ENCODE measurements at places on chromosomes 7 and 10.
A peak's percentile ranks its signal among the peaks of the same experiment; 100 is the strongest.

DNA sequence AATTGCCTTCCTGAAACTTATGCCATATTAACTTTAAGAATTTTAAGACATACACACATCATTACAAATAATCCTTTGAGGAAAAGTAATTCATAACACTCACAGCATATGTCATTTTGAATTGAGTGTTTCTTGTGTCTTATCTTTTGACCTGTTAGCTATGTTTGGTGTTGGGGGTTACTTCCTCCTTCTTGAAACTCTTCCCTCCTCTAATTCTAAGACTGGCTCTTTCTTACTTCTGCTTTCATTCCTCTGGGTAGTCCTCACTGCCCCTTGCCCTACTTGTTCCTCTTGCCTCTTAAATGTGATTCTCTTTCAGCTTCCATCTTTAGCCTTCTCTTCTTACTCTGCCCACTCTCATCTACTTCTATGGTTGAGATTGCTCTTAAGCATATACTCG lies 28.3 kb upstream of the PIP4K2A start:
- H3K36me3 ChIP-seq, result no peaks in the 10 kb centered on the region
- no peak overlapping the region for H3K4me3 ChIP-seq
- no peak for DNase-seq
- no peak overlapping the region for H3K27ac ChIP-seq
- H3K4me1 ChIP-seq, result no peaks in the 10 kb centered on the region
- no peaks in the 10 kb centered on the region for H3K27me3 ChIP-seq

GRCh38 chr7:144787127-144787526 lies 48.7 kb downstream of the TPK1 start:
- no peaks in the 10 kb centered on the region for H3K4me1 ChIP-seq
- H3K27ac ChIP-seq, result no peak overlapping the region
- H3K4me3 ChIP-seq, result no peak overlapping the region
- no peaks in the 10 kb centered on the region for H3K36me3 ChIP-seq
- DNase-seq, result no peak

- H3K36me3 ChIP-seq, result no peaks in the 10 kb centered on the region
- H3K4me1 ChIP-seq, result no peaks in the 10 kb centered on the region
- H3K4me3 ChIP-seq, result no peak overlapping the region
- no peaks in the 10 kb centered on the region for H3K27me3 ChIP-seq
These were observed 68.0 kb downstream of the LANCL2 start for GRCh38 chr7:55432939-55433784.

DNA sequence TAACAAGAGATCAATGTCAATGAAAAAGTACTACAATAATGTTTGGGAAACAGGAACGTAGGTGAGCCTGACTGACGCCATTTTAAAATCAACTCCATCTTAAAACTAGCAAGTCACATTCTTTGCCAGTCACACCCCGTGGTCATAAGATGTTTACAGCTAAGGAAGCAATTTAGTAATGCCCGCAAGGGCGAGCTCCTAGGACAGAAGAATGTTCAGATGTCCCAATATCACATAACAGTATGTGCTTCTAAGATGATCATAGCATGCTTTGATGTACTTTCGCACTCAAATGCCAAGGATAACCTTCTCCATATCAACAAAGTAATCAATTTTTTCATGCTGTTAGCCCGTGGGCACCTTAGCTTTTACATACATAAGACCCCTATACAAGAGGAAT lies 113.8 kb upstream of the EGFR start:
- no peaks in the 10 kb centered on the region for H3K36me3 ChIP-seq
- no peak for DNase-seq
- H3K27me3 ChIP-seq, result no peaks in the 10 kb centered on the region

DNA sequence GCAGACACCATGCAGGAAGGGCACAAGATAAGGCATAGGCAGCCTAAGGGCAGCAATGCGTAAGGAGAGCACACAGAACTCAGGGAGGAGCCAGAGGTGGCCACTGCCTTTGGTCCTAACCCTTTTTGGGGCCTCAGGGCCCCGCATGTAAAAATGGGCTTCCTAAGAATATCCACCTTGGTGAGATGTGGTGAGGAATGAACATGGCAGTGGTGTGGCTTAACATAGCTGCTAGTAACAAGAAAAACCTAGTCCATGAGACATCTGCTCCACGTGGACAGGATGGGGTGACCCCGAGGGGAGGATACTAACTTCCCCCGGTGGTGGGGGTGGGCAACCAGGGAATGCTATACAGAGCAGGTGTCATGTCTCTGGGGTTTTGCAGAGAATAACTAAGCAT lies 18.0 kb downstream of the MAT1A start:
- H3K27me3 ChIP-seq, result no peaks in the 10 kb centered on the region
- H3K27ac ChIP-seq, result no peak overlapping the region

DNA sequence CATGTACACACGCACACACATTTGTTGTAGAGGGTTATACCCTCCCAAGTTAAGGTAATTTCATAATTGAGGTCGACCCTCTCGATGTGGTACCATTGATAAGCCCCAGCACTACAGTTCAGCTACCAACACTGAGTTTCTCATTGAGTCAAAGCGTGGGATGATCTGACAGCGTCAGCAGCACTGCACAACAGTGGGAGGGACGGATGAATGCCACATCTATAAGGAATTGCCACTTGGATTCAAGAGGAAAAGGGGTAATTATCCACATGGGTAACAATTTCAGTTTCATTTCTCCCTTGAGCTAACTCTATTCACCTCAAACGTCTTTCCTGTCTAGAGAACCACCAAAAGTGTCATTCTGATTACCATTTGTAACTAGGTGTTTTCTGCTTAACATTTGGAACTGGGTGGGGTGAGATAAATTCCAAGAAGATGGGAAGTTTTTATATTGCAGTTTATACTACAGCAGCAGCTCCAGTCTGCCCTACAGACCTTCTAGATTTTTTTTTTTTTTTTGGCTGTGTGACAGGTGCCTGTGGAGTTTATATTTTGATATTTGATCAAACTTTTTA lies 342.9 kb downstream of the AUTS2 start:
- H3K27me3 ChIP-seq, result no peaks in the 10 kb centered on the region
- no peak overlapping the region for H3K27ac ChIP-seq
- no peaks in the 10 kb centered on the region for H3K4me1 ChIP-seq
- H3K36me3 ChIP-seq, result no peaks in the 10 kb centered on the region

- H3K4me1 ChIP-seq, result no peaks in the 10 kb centered on the region
- peak overlapping the region; percentile 88 for H3K27ac ChIP-seq
- H3K27me3 ChIP-seq, result no peaks in the 10 kb centered on the region
- H3K36me3 ChIP-seq, result peaks cover 9% of the 10 kb centered on the region
These were observed 851 bp upstream of the GOT1 start for GRCh38 chr10:99431190-99431760.
